ENCODE measurements at places on chromosomes 2 and 18.

DNA sequence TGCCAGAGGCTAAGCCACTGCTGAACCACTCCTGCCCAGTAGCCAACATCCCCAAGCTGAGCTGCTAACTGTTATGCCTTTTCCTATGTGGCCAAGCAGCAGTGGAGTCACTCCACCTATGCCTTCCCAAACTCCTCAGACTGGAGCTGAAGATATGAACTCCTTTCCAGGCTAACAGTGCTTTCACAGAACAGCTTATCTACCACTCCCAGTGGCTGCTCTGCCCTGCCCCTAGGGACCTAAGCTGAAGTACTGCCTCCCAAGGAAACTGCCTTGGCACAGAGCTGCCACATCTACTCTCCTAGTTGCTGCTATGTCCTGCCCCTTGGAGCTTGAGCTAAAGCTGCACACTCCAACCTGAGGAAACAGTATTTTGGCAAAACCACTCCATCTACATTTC, 275.9 kb downstream of the RBM43 start:
- DNase-seq = no peak

DNA sequence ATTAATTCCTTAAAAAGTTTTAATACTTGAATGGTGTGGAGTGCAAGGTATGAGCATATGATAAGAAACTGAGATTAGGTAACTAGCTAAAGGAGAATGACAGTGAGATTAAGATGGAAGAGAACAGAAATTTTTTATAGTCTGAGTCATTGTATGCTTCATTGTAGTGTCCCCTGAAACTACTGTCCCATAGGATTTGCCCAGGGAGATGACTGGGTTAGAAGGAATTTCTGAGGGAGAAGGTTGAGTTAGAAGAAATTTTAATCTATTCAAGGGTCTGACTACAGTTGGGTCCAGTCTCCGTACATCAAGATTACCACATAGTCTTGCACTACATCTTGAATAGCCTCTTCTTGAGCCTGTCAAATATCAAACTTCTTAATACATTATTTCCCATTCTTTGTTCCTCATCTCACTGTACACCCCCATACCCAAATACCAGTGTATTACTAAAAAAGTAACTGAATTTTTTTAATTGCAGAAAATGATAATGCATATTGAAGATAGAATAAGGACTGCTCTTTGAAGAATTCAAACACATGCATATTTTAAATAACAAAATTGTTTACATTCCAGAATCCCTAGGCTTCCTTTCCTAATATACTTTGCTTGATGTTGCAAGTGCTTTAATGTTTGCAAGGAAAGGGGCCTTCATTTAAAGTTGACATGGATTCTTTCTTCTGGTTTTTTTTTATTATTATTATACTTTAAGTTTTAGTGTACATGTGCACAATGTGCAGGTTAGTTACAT, 314.3 kb upstream of the COL3A1 start:
- no peak for DNase-seq

DNA sequence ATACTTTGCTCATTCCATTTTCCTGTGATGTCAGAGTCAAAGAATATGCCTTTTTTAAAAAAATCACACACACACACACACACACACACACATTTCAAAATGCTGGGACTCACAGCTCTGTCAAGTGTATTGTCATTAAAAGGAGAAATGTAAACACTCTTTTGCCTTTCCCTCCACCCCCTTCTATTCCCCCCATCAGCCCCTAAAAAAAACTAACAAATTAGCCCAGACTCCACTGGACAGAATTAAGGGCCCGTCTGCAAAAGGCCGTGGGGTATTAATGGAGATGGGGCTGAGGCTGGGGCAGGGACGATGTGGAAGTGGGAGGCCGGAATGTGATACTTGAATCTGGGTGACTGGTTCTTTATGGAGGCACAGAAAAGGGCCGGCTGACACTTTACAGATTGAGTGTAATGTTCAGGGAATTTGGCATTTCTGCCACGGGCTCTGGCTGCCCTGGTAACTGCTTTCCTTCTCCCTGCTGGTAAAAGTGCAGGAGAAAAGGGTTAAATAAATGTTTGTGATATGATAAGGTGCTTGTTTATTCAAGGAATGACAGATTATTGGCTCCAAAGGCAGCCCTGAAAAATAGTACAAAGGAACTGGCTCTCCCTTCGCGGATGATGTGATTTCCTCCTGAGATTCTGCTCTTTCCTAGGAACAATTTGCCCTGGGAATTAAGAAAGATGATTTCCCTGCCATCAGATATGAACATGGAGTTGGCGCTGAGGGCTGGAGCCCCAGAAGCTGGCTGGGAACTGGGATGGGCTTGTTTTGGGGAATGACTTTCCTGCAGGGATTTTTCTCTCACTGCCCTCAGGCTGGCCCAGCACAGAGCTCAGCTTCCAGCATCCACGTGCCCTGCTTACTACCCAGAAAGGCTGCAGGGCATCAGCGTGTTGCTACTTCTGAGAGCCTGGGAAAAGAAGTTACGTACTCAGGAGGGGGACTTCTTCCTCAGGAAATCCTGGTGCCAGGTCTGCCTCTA, 52.8 kb upstream of the CTAGE1 start:
- no peak for DNase-seq

DNA sequence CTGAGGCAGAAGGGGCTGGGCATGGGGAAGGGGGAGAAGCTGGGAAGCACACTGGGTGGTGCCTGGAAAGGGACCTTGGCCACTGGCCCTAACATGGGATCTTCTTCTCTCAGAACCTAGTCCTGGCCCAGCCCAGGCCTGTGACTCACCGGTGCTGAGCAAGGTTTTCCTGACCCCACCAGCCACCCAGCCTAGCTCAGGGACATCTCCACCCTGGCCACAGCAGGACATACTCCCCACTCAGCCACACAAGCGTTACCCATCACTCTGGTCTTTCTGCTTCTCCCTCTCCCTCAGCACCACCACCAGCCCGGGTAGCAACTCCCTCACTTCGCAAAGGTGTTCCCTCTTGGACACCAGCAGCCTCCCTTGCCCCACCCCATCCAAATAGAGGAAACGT, 22.8 kb downstream of the TNS1 start:
- DNase-seq = no peak

DNA sequence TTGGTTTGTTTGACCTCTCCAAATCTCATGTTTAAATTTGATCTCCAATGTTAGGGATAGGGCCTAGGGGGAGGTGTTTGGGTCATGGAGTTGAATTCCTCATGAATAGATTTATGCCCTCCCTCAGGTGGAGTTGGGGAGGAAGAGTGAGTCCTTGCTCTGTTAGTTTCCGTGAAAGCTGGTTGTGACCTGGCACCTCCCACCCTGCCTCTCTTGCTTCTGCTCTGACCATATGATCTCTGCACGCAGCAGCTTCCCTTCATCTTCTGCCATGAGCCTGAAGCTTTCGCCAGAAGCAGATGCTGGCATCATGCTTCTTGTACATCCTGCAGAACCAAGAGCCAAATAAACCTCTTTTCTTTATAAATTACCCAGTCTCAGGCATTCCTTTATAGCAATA, 231.6 kb upstream of the ERBB4 start:
- DNase-seq = no peak

GRCh38 chr2:128637481-128638155, 318.9 kb upstream of the HS6ST1 start:
- DNase-seq = no peak

GRCh38 chr2:113034016-113034415, 18.7 kb downstream of the IL36B start:
- DNase-seq = no peak

DNA sequence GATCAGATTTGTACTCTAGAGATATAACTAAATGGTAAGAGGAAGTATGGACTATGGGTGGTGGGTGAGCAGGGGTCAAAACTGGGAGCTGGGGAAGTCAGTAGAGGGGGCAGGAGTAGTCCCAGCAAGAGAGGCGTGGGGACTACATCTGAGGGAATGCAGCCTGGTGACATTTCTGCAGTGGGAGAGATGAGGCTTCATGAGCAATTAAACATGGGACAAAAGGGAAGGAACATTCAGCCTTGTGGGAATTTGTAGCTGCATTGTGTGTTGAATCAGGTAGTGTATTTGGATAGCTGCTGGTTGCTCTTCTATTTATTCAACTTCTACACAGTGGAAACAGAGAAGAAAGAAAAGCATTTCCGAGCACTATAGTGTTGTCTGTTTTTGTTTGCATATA, 3.6 kb downstream of the CNOT11 start:
- DNase-seq = no peak

- no peak for DNase-seq
These were observed 206.5 kb upstream of the ZSWIM2 start for GRCh38 chr2:187055463-187055862.

GRCh38 chr18:41706301-41706700, 248.7 kb upstream of the PIK3C3 start:
- DNase-seq = no peak

- DNase-seq = no peak
These were observed 9.3 kb upstream of the ATL2 start for GRCh38 chr2:38386377-38386776.

GRCh38 chr18:79926715-79927606, 24.5 kb downstream of the SLC66A2 start:
- no peak for DNase-seq

DNA sequence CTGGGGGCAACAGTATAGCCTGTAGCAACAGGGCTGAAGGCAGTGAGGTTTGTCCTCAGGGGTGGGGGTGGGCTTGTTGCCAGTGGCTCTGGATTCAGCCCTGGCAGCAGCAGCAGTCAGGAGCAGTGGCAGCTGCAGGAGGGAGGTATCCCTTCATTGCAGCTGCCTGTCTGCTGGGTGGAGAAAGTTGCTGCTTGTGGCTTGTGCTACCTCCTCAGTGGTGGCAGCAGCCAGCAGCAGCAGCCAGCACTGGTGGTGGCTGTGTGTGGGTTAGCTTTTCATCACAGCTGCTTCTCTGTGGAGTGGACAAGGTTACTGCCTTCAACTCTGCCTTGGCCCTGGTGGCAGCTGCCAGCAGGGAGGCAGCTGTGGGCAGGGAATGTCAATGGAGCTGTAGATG, 94.9 kb downstream of the ARL6IP6 start:
- peak; percentile 7 for DNase-seq

DNA sequence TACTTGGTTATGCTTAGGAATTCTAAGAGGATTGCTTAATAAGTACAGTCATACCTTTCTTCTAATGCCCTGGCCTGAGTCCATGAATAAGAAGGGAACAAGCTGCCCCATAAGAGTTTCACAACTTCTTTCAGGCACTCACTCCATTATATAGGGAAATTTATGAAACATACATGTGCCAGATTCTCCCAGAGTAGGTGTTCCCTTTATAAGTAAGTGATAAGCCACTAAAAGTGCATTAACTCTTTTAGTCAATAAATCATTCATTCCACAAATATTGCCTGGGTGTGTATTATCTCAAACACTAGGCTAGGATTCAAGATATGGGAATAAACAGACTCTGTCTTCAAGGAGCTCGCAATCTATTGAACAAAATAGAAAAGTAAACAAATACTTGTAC, 84.5 kb upstream of the RBBP8 start:
- DNase-seq = no peak

GRCh38 chr2:59584958-59585357, 968.5 kb downstream of the BCL11A start:
- DNase-seq = peak; percentile 8

DNA sequence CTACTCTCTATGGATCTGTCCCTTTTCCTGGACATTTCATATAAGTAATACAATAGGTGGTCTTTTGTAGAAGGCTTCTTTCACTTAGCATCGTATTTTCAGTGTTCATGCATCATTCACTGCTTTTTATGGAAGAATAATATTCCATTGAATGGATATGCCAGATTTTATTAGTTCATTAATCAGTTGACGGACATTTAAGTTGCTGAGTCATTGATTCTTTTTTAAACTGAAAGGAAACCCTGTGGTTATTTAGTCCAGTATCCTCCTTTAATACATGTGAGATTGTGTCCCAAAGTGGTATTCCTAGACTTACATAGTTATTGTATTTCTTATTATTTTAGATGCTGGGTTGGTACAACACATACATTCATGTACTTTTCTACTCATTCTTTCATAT, 162.1 kb upstream of the UNC80 start:
- DNase-seq = no peak

- DNase-seq = no peak
These were observed 481.9 kb upstream of the SPRED2 start for GRCh38 chr2:65914244-65914786.

DNA sequence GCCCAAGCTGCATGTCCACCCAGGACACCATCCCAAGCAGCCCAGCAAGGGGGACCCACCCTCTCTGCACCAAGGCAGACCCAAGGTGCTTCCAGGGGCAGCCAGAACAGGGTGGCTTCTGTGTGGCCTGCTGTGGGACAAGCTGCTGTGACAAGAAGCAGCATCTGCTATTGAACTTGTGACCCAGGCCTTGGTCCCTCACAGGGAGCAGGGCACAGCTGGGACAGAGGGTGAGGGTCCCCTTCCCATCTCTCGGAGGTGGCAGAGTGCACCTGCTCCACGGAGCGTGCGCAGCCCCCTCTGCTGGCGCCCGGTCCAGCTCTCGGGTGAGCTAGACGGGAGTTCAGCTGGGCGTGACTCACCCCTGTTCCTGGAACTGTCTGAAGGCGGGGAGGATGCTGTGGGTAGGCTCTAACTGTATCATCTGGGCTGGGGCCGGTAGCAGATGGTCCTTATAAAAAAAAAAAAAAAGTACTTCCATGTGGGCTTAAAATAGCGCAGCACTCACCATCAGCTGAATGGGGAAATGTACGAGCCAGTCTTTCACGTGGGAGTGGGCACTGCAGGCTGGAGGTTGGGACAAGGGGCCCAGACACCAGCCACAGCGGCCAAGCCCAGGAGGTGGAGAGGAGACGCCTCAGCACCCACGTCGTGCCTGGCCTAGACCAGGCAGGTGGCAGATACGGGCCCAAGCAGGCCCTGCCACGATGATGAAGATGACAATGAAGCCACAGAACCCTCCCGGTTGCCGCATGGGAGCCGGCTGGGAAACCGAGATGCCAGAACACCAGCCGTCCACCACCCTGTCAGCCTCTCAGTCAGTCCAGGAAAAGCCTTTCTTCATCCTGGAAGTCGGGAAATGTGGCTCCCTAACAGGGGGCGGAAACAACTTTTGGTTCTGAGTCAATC, 136.8 kb upstream of the ID2 start:
- DNase-seq = peak; percentile 95

GRCh38 chr2:177143444-177143843, 69.2 kb upstream of the HNRNPA3 start:
- DNase-seq = peak; percentile 31

GRCh38 chr2:230155359-230155758, 64.4 kb downstream of the SP110 start:
- DNase-seq = no peak

Measured in SHP77 treated with DMSO at 0.1 percent for 48 hours (cell line).